ENCODE measurements at places on chromosomes 16 and 17.

- DNase-seq, result no peak
These were observed 180.2 kb upstream of the TBX2 start for GRCh38 chr17:61219460-61219859.

DNA sequence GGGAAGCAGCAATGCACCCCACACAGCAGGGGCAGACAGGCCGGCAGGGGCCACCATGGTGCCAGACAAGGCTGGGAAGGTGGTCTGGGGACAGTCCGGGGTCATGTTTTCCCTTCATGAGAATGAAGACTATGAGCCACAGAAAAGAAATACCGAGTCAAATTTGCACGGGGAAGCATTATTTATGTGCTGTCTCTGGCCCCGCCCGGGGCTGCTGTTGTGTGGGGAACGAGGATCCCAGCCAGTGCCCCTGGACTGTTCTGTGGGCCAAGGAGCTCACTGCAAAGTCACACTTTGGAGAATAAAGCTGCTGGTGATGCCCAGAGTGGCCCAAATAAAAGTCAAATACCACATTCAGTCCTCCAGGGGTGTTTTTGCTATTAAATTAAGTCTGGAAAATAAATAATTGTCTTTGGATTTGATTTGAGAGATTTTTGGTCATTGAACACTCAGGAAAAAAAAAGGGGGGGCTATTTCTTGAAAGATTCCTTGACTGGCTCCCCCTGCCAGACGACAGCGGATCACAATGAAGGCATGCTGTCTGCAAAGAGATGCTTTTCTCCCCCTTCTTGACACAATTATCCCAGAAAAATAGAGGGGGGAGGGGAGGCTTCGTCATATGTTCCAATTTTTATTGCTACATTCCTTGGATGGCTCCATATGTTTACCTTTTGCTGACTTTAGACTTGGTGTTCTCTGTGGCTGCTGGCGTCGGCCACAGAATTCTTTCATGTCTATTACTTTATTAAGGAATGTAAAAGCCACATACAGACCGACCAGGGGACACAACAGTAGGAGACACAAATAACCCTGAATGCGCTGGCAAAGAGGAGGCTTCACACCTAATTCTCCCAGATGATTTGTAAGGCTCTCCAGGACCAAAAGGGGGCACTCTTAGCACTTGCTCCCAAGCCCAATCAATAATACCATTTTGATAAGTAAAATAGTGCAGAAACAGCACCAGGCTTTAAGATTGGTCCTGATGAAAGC lies 27.1 kb upstream of the ANKFN1 start:
- DNase-seq, result no peak

GRCh38 chr16:50847166-50847565 lies 105.3 kb downstream of the CYLD start:
- DNase-seq, result no peak

DNA sequence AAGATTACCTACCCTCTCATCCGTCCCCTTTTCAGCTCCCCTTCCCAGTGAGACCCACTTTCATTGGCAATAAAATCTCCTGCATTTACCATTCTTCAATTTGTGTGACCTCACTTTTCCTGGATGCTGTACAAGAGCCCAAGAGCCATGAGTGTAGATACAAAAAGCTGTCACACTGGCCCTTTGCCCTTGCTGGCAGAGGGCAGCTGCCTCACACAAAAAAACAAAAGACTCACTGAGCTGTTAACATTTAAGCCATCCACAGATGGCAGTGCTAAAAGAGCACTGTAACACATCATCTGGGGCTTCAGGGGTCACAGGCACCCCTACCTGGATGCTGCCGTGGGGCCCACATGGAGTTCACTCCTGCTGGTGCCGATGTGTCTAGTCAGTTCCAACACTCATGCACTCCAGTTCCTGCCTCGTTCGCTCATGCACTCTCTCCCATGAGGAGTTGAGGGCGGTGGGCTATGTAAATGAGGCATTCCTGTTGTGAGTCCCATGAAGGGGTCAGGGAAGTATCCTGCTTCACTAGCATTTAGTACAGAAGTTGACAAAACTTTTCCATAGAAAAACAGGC lies 123.1 kb downstream of the CA10 start:
- no peak for DNase-seq

- no peak for DNase-seq
These were observed 123.7 kb downstream of the SOX9 start for GRCh38 chr17:72244494-72244893.

DNA sequence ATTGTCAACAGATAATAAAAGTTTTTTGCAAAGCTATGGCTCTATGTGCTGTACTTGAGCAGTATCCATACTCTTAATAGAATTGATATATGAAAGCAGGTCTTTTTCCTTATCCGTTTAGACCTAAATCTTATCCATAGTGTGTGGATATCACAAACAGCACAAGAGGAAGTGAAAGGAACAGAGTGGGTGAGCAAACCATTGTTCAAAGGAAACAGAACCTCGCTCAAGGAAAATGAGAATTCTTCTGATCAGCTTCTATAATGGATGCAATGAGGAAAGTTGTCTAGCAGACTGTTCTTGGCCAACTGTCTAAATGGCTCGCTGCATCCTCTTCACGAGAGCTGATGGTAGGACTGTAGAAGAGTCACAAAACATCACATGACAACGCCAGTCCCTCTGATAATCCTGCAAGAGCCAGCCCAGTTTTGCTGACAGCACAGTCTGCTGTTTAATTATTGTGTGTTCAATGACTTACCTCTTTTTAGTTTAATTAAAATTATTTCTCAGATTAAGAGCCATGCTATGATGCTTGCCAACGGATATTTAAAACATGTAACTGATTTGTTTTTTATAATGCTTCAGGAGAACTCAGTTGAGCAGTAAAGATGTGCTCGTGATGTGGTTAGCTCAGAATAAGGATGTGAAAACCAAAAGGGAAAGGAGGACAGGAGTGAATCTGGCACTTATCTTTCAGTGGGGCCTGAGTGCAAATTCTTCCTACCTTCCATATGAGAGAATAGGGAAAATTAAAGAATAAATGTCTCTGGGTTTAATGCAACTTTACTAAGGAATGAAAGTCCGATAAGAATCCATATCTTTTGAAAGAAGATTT lies 38.5 kb downstream of the WWOX start:
- no peak for DNase-seq

- DNase-seq, result no peak
These were observed 276.4 kb upstream of the PSMD7 start for GRCh38 chr16:74020095-74020670.

DNA sequence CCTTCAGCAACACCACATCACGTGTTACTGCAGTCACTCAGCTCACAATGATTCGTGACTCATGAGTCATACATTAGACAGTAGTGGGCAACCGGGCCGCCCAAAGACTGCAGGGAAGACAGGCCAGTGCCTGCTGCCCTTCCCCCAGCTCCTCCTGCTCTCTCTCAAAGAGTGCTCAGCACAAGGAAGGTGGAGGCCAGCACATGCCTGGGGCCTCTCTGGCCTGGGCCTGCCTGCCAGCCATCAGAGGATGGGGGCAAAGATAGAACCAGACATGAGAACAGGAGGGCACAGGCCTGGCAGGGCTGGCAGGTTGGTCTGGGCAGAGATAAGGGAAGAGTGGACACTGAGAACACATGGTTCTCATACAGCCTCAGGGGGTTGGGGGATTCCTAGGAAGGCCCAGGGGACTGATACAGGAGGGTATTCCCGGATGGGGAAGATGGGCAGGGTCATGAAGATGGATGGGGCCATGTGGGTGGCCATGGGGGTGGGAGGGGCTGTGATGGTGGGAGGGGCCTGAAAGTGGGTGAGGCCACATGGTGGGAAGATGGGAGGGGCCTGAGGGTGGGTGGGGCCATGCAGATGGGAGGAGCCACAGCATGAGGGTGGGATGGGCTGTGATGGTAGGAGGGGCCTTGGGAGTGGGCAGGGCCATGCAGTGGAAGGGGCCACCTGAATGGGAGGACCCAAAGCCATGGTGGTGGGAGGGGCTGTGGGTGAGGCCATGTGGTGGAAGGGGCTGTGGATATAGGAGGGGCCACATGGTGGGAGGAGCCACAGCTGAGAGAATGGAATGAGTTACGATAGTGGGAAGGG lies 29.0 kb downstream of the KATNB1 start:
- no peak for DNase-seq

GRCh38 chr16:19245326-19245925 lies 40.1 kb upstream of the CLEC19A start:
- no peak for DNase-seq

DNA sequence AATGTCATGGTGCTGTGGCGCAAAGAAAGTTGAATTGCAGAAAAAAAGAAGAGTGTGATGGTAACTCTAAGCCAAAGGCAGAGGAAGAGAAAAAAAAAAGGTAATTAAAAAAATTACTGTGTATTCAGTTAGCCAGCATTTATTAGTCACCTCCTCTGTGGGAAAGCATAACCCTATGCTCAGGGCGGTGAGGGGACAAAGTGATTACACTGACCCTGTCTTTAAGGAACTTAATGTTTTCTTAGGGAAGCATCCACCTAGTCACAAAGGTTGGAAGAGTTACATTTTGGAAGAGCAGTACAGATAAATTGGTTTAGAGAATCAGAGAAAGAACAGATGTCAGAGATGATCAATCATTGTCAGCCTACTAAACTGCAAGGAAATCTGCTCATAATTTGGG lies 410.3 kb downstream of the CDH11 start:
- no peak for DNase-seq

DNA sequence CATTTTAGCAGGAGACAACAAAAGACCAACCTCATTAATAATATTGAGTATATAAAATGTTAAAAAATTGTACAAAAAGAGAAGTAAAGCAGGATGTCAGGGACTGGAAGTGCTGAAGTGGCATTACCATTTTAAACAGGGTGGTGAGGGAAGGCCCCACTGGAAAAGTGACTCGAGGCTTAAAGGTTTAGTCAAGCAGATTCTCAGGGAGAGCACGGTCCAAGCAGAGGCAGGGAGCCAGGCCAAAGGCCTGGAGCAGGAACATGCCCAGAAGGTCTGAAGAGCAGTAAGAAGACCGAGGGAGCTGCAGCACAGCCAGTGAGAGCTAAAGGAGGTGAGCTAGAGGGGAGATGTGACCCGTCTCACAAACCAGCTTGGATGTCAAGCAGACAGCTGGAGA lies 7.6 kb downstream of the XPO6 start:
- DNase-seq, result no peak

- DNase-seq, result no peak
These were observed 2.4 kb downstream of the CD2BP2 start for GRCh38 chr16:30352488-30353401.

DNA sequence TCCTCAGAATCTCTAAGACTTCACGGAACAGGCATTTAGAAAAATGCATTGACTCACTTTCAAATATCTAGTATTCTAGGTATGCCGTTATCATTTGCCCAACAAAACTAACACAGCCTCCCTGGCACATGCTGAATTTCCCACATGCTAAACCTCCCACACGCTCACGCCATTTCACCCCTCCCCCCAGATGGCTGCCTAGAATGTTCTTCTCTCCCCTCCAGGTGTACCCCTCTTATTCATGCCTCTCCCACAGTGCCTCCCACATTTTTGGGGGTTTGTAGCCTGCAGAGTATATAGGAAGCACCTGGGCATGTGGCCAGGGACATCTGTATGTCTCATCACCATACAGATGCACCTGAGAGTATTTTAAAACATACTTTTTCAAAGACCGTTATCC lies 38.2 kb upstream of the ICAM2 start:
- no peak for DNase-seq

GRCh38 chr16:79997257-79997656 lies 396.7 kb upstream of the MAF start:
- no peak for DNase-seq

DNA sequence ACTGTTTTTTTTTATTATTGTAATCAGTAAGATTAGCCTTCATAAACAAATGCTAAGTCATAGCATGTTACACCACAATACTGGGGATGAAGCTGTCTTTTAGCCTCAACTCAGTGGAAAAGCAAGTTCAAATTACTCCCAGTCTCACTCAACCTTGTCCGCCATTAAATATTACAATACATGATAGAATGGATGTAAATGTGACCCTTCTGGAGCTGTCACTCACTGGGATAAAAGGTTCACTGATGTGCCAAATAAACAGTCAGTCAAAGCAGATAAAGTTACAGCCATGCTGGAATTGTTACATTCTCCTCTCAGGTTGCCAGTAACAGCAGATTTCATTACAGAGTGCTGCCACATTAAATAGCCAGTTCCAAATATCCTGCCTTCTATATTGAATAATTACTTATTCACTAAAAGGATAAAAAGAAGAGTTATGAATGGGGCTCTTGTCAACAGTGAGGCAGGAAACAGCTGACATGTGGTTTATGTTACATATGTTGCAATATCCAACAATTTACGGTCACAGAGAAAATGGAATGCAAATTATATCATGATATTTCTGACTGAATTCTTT lies 53.4 kb downstream of the BRIP1 start:
- DNase-seq, result no peak

- no peak for DNase-seq
These were observed 670 bp downstream of the RPS2 start for GRCh38 chr16:1963806-1964505.

DNA sequence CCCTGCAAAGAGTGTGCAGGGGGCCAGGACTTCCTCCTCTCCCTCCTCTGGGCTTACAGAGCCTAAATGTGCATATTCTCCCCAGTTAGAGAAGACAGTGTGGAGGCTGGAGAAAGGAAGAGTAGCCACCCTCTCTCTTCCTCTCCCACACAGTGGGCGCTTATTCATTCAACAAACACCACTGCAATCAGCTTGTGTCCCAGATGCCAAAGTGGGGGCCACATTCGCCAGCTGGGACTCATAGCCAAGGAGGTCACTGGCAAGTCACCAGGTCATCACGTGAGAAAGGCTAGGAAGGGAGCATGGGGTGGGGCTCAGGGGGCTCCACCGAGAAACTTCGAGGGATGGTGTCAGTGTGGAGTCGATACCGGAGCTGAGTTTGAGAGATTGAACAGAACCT lies 45.0 kb upstream of the ZNF423 start:
- no peak for DNase-seq

GRCh38 chr16:58478427-58478826 lies 21.5 kb upstream of the NDRG4 start:
- no peak for DNase-seq

- DNase-seq, result no peak
These were observed 31.9 kb downstream of the ZNF287 start for GRCh38 chr17:16537130-16537458.

DNA sequence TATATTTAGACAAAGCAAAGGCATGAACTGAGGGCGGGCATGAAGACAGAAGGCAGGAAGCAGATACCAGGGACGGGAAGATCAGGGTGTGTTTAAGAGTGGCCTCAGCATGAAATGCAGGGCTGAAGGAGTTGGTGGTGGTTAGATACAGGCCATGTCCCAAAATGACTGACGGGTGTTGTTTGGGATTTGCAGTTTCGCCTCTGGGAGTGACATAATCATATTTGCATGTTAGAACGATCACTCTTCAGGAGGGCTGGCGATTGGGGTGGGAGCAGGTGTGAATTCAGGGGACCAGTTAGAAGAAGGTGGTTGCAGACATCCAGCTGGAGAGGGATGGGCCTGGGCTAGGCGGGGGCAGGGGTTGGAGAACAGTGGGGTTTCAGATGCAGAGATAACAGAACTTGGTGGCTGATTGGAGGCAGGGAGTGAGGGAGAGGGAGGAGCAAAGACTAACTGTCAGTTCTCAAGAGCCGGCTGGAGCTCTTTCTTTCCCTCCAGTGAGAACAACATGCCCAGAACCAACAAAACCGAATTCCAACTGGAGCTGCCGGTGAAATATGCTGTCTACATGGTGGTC lies 27.2 kb upstream of the ITGAX start:
- DNase-seq, result no peak

GRCh38 chr17:9104370-9105041 lies 83.2 kb downstream of the NTN1 start:
- no peak for DNase-seq
